ENCODE measurements at places on chromosomes 4 and X.

- no peak for DNase-seq
These were observed 75.1 kb downstream of the TENM3 start for GRCh38 chr4:182318256-182318655.

DNA sequence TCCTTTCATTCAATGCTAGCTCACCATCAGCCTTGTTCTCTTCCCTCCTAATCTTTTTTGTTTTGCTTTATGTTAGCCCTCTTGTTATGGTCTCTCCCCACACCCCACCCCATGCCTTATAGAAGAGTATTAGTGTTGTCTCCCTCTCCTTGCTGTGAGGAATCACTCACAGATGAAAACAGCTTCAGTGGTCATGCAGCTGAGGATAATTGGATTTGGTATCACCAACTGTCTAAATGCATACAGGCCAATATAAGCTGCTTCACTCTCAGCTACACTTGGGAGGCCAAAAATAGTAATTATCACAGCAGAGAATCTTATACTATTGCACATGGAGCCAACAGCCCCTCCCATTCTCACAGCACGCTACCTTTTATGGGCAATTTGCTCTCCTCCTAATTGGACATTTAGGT lies 494.6 kb upstream of the FAM241A start:
- DNase-seq = no peak

DNA sequence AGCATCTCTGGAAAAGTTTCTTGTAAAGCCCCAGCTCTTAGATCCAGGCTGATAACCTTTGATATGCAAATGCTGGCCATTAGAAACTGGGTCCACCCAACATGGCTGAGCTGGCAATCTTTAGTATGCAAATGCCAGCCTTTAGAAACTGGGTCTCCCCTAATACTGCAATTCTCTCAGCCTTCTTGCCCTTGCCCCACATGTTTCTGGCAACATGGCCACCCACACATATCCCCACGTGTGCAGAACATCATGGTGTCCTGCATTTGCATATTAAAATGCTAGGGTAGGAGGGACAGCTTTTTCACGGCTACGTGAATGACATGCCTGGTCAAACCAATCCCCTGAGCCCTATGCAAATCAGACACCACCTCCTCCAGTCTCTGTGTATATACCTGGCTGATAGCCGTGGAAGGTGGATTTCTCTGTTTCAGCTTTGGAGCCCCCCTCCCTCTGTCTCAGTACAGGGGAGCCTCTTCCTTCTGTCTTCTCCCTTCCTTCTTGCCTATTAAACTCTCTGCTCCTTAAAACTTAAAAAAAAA lies 344.0 kb upstream of the NWD2 start:
- no peak for DNase-seq

GRCh38 chr4:185589067-185589836 lies 53.9 kb upstream of the PDLIM3 start:
- no peak for DNase-seq

DNA sequence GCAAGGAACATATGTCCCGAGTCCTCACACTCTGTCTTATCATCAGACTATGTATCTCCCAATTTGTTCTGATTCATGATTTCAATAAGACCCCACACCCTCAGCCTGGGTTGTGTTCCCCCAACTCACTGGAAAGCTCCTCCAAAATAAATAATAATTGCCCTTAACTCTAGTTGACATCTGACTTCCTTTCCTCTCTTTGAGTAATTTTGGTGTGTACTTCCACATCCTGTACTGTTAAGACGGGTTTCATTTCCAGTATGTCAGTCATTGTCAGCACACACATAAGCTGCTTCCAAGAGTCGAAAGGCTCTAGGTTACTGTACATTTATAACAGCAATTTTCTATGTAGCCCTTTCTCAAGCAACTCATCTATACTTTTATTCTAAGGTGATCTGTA lies 52.2 kb upstream of the C1QTNF7 start:
- no peak for DNase-seq

GRCh38 chrX:71171110-71171801 lies 26.6 kb downstream of the NLGN3 start:
- no peak for DNase-seq

- DNase-seq = no peak
These were observed 25.9 kb downstream of the NOP14 start for GRCh38 chr4:2937146-2937857.

DNA sequence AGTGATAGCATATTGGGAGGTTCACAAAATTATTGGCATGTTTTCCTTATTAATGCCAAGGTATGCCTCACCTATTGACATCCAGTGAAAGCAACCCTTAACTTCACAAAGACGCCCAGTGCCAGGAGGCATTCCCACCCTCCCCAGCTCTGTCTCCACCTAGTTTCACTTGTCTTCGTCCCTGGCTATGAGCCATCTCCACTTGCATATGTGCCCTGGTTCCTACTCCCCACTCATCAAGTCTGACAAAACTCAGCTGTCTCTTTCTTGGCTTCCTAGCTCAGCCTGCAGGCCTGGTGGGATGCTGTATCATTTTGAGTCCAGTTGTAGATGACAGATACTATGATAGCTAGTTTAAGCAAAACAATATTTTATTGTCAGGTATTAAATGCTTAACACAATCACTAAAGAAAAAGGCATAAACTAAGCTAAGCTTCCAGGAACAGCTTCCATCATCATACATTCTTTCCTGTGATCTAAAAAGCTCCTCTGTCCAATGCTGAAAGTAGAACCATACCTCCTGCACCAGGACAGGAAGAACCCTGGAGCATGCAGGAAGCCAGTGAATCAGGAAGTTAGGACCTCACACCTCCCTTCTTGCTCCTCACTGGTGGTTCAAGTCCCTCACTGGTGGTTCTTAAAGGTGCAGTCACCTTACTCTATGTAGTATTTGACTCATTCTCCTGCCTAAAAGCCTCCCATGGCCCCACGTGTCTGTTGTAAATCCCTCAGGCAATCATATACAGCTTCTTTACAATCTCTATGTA lies 410.3 kb upstream of the RASGEF1B start:
- no peak for DNase-seq

DNA sequence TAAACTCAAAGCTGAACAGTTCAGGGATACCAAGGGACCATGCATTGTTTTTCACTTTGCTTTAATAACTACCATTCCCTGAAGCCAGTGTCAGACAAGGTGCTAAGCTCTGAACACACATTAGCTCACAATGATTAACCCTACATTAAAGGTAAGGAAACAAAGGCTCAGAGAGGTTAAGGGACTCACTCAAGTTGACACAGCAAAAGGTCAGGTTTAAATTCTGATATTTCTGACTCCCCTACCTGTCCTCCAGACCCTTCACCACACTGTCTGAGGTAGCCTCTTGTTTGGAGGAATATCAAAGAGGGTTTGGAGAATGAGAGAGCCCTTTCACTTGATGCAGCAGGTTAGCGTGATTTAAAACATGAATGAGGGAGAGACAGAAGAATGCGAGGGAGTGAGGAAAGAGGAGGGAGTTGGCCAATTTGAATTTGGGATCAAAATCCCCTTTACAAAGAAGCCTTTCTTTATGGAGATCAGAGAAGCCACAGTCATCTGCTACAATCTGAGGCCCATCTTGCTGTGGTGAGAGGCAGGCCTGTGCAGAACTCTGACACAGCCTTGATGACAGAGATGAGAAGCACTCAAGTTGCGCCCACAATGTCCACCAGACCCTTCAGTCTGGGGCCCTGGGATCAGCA lies 103.5 kb downstream of the FHDC1 start:
- no peak for DNase-seq

Data from hematopoietic multipotent progenitor cell treated with erythropoietin and hydrocortisone succinate and interleukin-3 and kit ligand, for 17 days (in vitro differentiated cells).